Activated T-helper 1 cell treated with anti-CD3 and anti-CD28 coated beads, Interleukin-2, amount 50 U/mL, for 16 hours (primary cell): ENCODE measurements at places on chromosomes 2 and 18.

GRCh38 chr2:154495455-154495868 lies 203.0 kb upstream of the KCNJ3 start:
- DNase-seq: no peak

- DNase-seq: no peak
Measured at GRCh38 chr2:14197293-14197692, 435.2 kb upstream of the LRATD1 start.

DNA sequence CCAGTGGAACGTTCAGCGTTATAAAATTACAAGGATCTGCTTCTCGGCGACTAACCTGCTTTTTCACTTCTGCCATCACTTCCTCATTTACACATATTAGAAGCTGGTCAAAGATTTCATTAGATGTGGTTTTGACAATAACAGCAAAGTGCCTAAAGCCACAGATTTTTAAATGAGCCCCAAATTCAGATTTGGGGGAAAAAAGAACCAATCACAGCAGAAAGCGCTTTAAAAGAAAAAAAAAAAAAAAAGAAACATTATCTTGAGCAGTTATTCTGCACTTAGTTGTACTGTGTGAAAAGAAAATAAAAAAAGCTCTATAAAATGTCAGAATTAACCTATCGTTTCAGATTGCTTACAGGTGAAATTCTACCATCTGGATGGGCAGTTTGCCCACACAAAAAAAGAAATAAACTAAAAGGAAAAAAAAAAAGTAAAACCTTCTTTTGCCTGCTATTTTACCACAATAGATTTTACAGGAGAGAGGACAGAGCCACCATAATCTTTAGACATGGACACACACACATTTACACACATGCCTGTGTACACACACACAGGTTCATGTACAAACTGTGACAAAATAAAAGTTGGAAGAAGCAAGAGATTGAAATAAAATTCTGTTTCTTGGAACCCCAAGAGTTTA lies 167.2 kb downstream of the TCF4 start:
- no peak for DNase-seq

DNA sequence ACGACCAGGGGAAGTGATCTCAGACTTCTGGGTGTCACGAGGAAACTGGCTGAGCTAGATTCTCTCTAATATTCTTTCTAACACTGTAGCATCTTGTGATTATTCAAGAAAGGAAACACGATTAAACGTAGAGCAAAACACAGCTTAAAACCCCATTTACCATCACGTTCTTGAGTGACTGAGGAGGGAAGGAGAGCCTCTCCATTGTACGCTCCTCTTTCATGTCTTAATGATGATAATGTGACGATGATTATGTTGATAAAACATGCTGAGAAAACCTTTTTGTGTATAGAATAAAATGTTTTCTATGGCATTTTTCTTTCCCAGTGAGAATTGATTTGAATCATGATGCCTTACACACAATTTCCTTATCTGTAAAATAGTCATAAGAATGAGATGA lies 705.6 kb upstream of the ID2 start:
- no peak for DNase-seq

DNA sequence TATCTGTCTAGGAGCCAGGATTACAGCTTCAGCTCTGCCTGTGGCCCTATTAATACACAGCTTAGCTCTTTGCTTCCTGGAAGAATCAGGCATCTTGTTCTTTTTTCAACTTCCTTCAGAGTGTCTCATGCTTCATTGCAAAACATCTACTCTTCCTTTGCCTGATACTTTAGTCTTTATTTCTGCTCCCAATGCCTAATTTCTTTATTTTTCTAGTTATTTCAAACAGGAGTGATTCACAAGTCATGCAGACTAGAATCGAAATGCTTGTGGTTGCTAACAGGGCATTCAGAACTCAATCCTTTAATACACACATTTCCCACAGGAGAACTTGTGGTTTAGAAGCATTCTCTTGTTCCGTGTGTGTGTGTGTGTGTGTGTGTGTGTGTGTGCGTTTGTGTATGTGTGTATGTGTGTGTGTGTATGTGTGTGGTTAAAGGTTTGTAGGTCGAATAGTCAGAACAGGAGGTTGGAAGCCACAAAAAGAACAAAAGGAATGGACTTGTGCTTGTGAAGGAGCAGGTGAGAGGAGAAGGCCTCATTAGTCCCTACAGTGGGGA lies 28.3 kb upstream of the INSIG2 start:
- DNase-seq: no peak

- no peak for DNase-seq
Measured at GRCh38 chr2:144078106-144078505, 441.8 kb downstream of the ZEB2 start.

DNA sequence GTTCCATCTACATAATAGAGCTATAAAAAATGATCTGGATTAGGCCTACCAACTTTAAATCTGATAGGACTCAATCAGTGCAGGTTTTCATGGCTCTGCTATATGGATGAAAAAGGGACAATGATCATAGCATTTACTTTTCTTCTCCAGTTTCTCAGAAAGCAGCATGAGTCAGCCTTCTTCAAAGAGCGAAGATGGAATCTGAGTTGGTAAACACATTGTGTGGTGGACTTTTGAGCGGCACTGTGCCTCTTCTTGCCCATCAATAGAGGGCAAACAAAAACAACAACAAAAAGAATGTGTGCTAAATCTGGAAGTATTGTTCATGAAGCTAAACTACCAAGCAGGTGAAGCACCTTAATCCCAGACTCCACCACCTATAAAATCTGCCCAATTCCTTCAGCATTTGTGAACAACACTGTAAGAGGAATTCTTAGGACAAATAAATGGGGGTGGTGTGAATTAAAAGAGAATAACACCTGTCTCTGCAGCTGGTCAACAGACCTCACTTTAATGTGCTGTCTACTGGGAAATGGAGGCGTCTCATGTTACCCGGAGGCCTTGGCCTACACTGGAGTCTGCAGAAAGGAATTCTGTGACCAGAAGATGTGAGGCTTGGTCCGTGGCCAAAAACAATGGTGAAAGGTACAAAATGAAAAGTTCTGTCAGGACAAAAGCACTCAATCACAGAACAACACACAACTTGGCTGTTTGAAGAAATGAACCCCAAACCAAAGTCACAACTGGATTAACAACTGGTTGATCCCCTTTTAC lies 609.0 kb downstream of the IRS1 start:
- no peak for DNase-seq

- DNase-seq: no peak
Measured at GRCh38 chr18:41858761-41859555, 96.1 kb upstream of the PIK3C3 start.

DNA sequence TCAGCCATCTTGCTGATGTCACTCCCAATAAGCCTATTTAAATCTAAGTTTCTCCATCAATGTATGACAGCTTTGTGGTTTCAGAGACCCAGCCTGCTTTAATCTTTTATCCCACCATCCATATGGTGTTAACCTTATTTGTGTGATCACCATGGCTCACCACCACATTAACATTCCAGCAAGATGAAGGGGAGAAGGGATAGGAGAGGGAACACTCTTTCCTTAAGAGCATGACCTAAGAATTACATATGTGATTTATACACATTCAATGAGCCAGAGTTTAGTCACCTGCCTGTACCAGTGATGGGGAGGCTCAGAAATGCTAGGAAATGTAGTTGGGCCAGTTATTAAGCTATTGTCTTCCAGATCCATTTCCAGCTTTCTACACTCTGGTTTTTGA lies 44.5 kb upstream of the CHN1 start:
- DNase-seq: no peak

GRCh38 chr2:55296393-55296792 lies 27.4 kb upstream of the MTIF2 start:
- no peak for DNase-seq

DNA sequence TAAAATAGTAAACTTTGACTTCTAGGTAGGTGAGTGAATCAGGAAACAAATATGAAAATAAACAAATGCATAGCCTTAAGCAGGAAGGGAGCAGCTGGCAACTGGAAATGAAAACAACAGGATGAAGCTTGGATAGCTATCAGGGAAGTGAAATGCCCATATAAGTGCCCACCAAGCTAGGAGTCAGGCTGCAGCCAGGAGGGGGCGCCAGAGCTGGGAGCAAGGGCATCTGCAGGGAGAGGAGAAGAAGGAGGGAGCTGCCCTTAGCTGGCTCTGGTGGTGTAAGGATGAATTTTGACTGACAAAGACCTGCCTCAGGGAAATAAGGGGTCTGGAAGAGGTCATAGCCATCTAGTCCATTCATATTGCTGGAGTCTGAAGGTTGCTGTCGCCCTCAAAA lies 298.3 kb downstream of the TDRD15 start:
- no peak for DNase-seq

GRCh38 chr2:51410331-51410730 lies 378.4 kb upstream of the NRXN1 start:
- no peak for DNase-seq

- peak; percentile 11 for DNase-seq
Measured at GRCh38 chr2:9656270-9656766, 25.5 kb upstream of the YWHAQ start.

- DNase-seq: no peak
Measured at GRCh38 chr2:135768863-135769262, 27.2 kb downstream of the UBXN4 start.

DNA sequence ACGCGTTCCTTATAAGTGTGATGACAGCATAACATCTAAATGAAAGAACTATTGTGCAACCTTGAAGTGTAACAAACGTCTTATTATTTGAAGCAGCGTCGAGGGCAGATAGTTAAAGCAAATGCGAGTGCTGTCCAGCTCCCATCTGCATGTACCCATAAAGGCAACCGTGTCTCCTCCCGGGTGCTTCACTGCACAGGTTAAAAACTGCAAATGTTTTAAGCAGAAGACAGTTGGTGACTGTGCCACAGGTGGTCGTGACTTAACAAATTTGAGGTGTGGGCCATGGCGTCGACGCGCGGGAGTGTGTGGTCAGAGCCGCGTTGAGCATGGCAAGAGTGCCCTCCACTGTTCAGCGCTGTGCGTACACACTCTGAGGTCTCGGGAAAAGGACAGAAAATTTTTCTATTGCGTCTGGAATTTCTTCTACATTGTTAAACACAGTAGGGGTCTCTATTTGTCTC lies 6.4 kb downstream of the SALL3 start:
- DNase-seq: no peak
